ENCODE measurements at places on chromosomes 1 and 21. TPM values are rescaled to one million over a fixed set of nuclear protein-coding genes. Genes with fewer than 3 reads are reported as not detected.

DNA sequence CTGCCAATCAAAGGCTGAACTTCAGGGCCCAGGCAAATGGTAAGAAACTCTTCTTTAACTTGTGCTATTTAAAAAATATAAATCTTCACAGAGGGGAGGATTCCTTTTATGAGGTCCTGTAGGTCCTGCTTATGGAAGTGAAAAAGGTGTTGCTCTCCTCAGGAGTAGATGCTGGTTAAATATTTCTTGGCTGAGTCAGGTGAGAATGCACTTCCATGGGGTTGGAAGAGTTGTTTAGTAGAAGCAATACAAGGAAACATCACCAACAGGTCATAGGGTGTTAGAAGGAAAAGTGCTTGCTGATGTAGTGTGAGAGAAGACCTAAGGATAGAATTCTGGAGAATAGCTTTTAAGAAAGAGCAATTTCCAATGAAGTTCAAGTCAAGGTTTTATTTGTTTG lies 42.2 kb upstream of the ATP1A1 start:
- no peak for DNase-seq

- no peak for DNase-seq
Observed at GRCh38 chr1:170716835-170717429, 53.0 kb downstream of the PRRX1 start.

DNA sequence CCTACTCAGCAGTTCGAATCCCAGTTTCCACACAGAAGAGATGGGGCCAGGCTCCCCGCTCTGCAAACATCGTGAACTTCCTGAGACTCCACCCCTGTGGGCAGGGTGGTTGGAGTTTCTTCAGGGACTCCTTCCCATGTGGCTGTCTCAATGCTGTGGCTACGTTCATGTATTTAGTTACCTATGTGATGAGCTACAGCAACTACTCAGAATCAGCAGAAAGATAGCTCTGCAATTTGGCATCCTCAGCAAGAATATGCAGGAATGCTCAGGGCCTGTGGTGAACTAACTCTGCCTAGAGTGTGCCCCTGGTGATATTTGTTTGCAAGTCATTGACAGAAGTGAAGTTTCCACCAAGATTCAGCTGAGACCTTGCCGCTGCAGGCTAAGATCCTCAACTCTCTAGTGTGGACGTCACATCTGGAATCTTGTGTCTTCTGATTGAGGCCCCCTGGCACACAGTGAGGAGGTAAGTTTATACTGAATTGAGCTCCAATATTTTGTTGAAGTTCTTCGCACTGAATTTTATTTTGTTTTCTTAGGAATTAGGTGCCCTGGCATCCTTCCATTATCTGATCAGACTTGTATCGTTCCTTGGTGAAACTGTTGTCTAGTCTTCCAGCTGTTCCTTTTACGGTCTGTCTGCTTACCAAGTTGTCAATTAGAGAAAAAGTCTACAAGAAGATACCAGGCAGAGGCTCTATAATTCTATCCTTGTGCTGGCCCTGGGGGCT lies 8.2 kb upstream of the GLRX2 start:
- no peak for DNase-seq

DNA sequence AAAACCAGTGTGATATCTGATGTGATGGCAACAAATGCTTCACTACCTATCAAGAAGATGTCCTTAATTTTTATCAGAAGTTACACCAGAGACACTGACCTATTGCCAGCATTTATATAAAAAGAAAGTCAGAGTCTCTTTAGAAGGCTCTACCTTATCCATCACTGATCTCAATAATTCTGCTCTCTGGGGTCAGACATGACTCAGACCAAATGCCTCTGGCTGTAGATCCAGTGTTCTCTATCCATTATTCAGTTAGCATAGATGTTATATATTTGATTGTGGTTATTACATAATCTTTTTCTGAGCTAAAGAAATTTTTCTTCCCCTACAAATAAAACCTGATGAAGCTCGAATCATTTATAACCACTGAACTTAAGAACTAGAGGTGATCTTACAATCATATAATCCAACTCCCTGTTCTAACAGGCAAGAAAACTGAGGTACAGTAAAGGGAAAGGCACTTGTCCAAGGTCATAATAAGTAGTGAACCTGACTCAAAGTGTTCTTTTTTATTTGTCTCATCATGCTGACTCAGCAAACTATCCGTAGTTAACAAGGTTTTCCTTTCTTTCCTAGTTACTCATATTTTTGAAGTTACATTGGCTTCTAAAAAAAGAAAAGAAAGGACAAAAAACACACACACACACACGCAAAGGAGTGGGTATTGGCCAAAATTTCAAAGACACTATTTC lies 43.6 kb upstream of the ESRRG start:
- DNase-seq = no peak

Gene S100A14
- 1.7 TPM for polyA plus RNA-seq

Gene DMBX1
- polyA plus RNA-seq = not detected

All from heart left ventricle (tissue), 16 donors.